Nephron progenitor cell (in vitro differentiated cells): ENCODE measurements at places on chromosomes 12 and 14.

DNA sequence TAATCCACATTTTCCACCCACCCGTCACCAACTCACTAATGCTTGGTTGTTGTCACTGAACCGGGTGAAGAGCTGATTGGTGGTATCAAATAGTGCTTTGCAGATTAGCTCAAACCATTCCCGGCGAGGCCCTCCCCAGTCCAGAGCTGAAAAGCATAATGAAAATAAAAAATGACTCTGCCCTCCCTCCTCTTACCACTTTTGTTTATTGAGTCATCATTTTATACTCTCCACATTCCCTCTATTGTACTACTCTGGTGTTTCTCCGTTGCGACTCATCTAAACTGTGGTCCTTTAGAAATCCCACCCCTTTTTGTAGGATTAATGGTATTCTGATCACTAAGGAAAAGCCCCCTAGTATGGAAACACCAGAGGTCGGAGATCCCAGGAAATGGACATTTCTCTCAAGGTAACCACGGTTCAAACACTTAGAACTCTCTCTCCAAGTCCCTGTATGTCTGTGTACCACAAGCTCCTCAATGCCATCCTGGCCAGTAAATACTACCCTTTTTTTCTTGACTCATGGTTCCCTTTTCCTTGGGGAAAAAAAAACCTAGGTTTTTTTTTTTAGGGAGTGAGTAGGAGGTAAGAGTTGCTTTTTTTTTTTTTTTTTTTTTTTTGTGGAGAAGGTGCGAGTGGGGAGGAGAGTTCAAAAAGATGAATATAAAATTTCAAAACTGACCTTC lies 42.0 kb downstream of the AREL1 start:
- DNase-seq: no peak

DNA sequence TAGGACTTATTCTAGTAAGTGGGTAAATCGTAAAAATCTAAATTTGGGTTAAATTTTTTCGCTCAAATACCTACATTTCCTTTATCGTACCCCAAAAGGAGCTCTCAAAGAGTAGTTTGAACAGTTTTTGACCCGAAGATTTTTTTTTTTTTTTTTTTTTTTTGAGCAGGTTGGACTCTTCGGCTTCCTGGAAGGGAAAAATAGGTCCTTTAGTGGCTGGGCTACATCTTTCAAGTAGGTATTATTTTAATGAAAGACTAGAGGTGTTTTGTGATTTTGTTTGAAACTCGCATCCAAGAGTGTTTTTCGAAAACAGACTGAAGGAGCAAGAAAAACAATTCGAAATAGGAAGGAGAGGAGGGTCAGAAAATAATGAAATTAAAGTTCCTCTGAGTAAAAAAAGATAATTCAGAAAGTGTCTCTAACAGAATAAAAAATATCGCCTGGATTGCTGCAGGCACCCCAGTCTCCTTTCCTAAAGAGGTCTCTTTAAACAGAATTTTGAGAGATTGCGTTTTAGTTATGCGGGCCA lies 6.0 kb downstream of the CDKN1B start:
- no peak for DNase-seq

DNA sequence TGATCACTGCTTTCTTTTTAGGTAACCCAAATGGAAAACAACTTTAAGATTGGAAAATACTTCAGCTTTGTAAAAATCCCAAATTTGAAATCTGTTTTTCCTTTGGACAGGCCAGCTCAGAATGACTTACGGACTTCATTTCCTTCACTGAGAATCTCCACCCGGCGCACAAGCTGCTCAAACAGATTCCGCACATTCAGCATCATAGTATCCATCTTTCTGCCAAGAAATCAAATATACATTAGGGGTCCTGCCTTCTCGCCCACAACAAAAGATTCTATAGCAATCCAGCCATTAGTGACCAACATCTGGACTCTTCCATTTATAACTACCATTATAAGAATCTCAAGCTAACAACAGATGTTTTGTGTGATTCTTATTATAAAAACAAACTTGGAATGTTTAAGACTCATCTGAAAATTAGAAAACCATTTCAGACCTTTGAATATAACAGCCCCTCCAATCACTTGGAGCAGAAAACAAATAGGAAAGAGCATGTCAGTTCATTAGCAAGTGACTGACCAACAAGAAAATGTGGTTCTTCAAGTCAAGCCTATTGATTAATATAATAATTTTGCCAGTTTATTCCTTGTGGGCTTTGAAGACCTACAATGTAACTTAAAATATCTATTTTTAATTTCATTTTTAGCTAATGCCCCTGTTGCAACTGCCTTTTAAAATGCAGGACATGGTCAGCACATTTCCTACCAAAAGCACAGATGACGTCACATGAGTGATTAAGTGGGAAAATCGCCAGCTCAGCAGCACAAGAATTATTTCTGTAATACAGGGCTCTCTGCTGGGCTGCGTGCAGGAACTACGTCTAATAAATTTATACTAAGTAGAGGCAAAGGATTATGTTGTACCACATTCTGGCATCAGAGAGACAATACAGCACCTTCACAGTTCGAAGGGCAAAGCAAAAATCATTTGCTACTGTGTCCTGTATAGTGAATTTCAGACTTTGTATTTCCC lies 8.5 kb downstream of the RACGAP1 start:
- DNase-seq: no peak

DNA sequence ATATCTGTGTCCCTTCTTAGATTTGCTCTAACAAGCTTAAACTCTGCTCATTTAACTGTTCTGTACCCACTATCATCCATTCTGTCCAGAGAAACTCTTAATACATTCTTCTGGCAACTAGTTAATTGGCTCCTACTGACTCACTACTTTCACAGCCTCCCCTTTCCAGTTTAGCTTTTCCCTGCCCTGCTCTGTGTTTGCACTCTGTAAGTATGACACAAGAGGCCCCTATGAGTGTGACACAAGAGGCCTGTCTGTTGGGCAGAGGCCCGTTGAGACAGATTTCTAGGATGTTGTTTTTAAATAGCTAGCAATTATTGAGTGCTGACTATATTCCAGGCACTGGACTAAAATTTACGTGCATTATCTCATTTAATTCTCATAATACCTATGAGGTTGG lies 246.0 kb upstream of the DAAM1 start:
- DNase-seq: no peak

DNA sequence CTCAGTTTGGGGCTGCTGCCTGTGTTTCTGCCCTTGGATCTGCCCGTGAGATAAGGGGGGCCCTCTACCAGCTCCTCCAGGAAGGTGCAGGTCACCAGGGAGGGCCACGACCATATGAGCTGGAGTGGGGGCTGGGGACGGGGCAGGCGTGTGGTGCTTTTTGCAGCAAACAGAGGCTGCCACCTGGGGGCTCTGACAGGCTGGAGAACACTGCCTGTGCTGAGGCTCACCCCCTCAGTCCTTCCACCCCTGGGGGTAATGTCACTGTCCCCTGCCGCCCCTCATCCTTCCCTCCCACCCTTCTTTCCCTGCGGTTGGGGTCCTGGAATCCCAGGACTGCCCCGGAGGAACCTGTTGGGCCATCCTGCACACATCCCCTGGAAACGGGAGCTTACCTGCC lies 3.2 kb downstream of the PLD4 start:
- no peak for DNase-seq

- no peak for DNase-seq
Measured at GRCh38 chr14:55138091-55138490, 9.0 kb downstream of the LGALS3 start.

DNA sequence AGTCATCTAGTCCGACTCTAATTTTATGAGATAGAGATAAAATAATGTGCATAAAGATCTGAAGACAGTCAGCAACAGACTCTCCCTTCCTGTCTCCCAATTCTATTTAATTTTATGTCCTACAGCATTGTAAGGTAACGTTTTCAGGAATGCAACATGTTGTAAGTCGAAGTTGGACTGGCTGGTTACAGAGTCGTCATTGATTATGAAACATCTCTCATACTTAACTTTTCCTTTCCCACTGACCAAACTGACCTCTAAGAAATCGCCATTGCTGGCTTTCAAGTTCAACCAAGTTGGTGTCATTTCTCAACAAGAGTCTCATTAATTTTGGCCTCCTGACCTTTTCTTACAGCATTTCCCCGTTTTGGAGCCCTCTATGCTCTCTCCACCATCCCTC lies 4.9 kb upstream of the RIC8B start:
- DNase-seq: no peak

DNA sequence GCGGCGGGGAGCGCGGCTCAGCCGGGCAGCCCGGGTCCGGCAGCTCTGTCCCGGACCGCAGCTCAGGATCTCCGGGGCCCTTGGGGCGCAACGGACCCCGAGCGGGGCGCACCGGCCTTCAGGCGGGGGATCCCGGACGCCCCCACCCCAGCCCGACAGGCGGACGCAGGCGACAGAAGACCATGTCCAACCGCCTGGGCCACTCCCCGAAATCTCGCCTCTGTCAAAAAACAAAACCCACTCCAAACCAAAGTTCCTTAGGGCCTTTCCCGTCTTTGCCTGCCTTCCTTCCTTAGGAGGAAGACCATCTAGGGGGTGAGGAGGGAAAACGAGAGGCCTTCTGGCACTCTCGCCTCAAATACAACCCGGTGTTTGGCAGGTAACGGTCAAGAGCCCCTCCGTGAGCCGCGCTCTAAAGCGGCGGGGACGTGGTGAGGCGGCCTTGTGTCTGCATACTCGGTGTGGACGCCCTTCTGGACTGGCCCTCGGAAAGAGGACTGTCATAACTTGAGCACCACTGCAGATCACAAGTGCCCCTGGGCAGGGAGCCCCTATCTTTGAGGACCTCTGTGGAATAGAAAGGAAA lies 604 bp downstream of the HCFC2 start:
- peak; percentile 33 for DNase-seq

DNA sequence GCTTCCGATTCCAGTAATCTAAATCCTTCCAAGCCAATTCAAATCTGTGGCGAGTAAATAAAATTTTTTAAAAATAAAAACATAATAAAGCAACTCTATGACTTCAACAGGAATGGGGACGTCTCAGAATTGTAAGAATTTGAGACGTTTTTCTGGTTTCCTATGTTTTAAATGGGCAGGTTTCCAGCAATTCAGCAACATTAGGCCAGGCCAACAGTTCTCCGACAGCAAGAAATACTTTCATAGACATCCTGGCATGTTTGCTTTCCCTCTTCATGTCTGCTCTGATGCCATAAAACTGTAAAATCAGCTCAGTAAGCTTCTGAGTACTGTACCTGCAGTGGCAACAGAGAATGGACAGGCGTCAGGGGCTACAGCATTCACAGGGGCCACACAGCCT lies 35.8 kb upstream of the DICER1 start:
- no peak for DNase-seq

DNA sequence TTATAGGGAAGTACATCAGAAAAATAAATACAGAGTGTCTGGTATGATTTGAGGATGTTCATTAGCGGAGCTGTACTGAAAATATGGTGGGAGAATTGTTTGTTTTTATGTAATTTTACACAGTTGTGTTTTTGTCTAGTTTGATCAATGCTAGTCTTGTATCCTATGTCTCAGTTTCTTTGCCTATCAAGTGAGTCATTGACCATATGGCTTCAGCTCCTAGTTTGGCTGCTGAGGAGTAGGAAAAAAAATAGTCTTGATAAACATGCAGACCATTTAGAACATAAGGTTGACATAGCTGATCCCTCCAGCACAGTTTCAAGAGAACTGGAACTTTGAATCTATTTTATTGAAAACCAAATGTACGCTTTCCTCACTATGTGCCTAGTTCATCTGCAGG lies 1292.1 kb upstream of the FLRT2 start:
- no peak for DNase-seq

DNA sequence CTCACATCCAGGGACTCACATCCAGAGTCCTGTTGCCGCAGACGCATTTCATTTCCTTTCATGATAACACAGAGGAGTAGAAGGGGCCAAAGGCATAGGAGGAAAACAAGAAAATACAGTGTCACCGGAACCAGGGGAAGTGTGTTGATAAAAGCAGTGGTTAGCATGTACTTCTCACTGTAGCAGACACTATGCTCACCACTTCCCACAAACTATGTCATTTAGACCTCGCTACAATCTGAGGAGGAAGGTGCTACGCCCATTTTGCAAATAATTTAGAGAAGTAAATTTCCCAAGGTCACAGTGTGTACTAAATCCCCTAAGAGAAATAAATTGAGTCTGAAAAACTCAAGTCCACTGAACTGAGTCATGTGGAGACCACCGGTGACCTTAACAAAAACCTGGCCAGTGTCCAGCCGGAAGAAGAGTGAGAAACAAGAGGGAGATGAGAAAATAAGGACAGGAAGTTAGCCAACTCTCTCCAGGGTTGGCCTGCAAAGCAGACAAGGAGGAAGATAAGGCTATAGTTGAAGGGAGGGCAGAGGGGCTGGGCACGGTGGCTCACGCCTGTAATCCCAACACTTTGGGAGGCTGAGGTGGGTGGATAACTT lies 25.8 kb upstream of the TMCC3 start:
- DNase-seq: no peak
